ENCODE measurements at places on chromosomes 3 and 15. TPM values are rescaled to one million over a fixed set of nuclear protein-coding genes. Genes with fewer than 3 reads are reported as not detected.

The RLBP1 gene
- polyA plus RNA-seq, result not detected

The WWTR1 gene
- 1.2 TPM for polyA plus RNA-seq

The PRC1 gene
- polyA plus RNA-seq, result 3.3 TPM

The GRK7 gene
- not detected for polyA plus RNA-seq

The FETUB gene
- polyA plus RNA-seq, result not detected

The YEATS2 gene
- polyA plus RNA-seq, result 7.2 TPM

The IL5RA gene
- polyA plus RNA-seq, result 2.8 TPM

The PDCD6IP gene
- 128 TPM for polyA plus RNA-seq
